ENCODE measurements at places on chromosomes 16 and 17.
A peak's percentile ranks its signal among the peaks of the same experiment; 100 is the strongest.

DNA sequence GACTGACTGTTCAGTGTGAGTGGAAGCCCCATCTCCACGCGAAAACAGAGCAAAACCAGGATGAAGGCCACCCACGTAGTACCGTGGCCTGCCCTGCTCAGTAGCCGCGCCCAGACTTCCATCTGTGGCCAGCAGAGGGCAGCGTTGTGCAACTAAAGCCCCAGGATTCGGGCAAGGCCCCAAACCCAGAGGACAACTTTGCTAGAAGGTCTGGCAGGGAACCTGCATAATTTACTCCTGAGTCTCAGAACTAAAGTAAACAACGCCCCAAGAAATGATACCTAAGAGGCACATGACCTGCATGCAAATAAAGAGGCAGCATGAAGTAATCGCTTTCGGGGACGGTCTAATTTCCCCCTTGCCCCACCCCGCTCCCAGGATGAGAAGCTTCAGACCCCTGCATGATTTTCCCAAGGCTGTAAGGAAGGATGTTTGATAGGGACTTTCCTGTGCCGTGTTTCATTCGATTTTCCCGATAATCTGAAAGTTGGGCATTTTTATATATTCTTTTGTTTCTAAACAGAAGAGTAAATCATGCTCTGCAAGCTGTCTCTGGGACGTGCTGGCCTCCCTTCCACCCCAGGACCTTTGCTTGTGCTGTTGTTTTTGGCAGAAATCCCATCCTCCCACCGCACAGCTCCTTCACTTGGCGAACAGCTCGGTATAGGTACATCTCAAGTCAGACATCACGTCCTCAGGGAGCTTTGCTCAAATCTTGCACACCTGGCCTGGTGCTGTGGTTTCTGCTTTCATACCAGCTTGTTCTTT is 18.6 kb downstream of the HSBP1 start:
- DNase-seq: peak; percentile 59

- peak; percentile 37 for DNase-seq
Observed at GRCh38 chr17:73657473-73658116, 13.3 kb upstream of the SDK2 start.

DNA sequence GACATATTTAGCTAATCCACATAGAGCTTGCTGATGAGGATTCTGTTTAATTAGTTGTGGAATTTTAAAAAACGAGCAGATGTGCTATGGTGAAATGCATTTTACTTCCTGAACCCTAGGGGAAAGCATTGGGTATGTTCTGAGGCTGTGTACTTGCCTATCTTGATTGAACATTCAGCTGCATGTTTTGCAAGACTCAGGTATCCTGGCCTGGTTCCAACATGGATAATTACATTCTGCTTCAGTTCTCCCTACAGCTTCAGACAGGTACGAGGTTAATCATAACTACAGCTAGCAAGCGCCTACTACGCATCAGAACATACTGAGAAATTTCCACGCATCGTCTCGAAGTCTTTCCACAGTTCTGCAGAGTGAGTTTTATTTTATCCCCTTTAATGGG is 77.0 kb downstream of the HS3ST2 start:
- DNase-seq: no peak

GRCh38 chr16:19228052-19228451 is 57.5 kb upstream of the CLEC19A start:
- no peak for DNase-seq

- no peak for DNase-seq
Observed at GRCh38 chr16:89944773-89945172, 3.8 kb upstream of the DEF8 start.

DNA sequence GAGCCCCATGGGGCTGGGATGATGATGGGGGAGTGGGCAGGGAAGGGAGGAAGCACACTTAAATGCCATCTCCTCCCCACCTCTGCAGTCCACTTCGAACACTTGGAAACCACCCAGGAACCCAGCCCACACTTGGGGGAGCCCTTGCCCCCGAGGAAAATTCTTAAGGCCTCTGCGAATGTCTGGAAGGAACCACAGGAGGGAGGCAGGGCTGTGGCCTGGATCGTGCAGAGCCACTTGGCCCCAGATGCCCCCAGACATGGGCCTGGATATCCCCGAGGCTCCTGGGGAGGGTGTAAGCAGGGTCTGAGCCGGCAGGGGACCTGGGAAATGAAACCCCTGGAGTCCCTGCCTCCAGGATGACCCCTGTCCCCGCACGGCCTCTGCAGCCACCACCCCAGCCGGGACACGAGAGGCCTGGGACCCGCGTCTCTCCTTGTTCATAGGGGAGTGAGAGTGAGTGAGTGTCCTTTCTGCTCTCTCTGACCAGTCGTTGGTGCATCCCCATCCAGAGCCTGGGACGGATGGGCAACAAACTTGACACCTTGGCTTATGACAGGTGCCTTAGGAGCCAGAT is 11.8 kb upstream of the MTSS2 start:
- no peak for DNase-seq

DNA sequence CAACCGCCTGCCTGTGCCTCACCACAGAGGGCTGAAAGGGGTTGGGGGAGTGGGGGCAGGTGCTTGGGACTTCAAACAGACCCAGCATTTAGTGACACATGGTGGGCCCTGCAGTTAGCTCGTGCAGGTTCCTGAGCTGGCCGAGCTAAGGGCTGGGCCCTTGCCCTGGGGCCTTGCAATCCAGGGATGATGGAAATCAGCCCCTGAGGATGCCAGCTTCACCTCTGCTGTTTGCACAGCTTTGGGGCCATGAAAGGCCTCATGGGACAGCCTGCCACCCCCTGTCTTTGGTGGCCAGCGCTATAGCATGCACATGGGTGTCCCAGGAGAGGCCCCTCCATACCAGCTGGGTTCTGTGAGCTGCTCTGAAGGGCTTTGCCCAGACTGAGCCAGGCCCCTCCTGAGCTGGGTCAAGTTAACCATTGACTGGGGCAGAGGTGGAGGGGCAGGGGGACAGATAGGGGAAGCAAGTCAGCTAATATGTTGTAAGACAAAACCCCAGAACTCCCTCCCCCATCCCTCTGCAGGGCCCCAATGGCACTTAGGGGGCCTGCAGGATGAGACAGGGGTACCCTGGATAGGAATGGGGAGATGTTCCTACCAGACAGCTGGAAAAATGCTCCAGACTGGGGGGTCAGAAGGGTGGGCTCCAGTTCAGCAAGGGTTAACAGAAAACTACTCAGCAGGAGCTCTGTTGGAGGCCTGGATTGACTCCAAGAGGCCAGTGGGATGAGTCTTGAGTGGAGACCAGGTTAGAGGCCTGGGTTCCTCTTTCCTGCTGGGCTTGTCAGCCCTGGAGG is 692 bp downstream of the PRR15L start:
- DNase-seq: peak; percentile 10

DNA sequence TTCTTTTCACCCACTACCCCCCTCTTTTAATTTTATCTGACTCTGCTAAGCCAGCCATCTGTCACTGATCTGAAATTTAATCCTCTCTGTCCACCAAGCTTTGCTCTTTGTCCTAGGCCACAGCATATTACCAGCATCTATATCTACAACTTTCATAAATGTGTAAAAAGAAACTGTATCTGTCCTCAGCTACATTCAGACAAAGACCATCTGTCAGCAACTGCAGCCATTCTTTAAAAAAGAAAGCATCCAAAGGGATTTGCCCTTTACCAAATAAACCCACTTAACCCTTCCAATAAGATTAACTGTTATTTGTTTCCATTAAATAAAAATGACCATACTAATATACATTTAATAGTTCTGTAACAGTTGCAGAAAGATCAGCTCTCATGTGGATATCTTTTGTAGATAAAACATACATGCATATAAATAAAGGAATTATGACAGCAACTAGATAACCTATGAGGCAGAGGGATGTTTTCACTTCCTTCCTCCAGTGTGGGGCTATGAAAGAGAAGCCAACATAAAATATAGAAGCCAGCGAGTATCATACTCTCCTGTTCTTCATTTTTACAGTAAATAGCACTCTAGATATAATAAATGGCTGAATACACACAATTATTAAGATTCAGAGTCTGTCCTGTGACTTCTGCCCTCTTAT is 602.5 kb upstream of the SALL1 start:
- DNase-seq: no peak
